ENCODE measurements at places on chromosomes 16 and 17. TPM values are rescaled to one million over a fixed set of nuclear protein-coding genes. Genes with fewer than 3 reads are reported as not detected.

CLEC18A gene
- 0.85 TPM for total RNA-seq

LCMT1 gene
- total RNA-seq = 44.8 TPM

- no peaks in the 10 kb centered on the region for H3K4me1 ChIP-seq
- H3K27ac ChIP-seq = no peak overlapping the region
- H3K4me3 ChIP-seq = no peak overlapping the region
- no peaks in the 10 kb centered on the region for H3K36me3 ChIP-seq
- no peak for DNase-seq
Observed at GRCh38 chr16:21646721-21647561, 5.5 kb downstream of the IGSF6 start.

- DNase-seq = no peak
- no peak overlapping the region for H3K4me3 ChIP-seq
- no peaks in the 10 kb centered on the region for H3K4me1 ChIP-seq
- no peaks in the 10 kb centered on the region for H3K27me3 ChIP-seq
- no peak overlapping the region for H3K27ac ChIP-seq
Observed at GRCh38 chr17:33240362-33240761, 52.7 kb downstream of the ASIC2 start.

DNA sequence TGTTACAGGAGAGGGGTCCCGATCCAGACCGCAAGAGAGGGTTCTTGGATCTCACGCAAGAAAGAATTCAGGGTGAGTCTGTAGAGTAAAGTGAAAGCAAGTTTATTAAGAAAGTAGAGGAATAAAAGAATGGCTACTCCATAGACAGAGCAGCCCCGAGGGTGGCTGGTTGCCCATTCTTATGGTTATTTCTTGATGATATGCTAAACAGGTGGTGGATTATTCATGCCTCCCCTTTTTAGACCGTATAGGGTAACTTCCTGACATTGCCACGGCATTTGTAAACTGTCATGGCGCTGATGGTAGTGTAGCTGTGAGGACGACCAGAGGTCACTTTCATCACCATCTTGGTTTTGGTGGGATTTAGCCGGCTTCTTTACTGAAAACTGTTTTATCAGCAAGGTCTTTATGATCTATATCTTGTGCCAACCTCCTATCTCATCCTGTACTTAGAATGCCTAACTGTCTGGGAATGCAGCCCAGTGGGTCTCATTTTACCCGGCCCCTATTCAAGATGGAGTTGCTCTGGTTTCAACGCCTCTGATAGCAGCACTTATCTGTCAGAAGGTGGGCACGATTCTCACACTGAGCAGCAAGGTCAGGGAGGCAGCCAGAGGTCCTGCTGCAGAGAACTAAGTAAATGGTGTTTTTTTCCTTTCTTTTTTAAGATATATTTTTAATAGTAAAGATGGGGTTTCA, 26.5 kb upstream of the XYLT2 start:
- no peak overlapping the region for H3K27ac ChIP-seq
- H3K4me1 ChIP-seq = no peaks in the 10 kb centered on the region
- no peaks in the 10 kb centered on the region for H3K27me3 ChIP-seq
- no peak overlapping the region for H3K4me3 ChIP-seq
- no peak for DNase-seq
- H3K36me3 ChIP-seq = no peaks in the 10 kb centered on the region

DNA sequence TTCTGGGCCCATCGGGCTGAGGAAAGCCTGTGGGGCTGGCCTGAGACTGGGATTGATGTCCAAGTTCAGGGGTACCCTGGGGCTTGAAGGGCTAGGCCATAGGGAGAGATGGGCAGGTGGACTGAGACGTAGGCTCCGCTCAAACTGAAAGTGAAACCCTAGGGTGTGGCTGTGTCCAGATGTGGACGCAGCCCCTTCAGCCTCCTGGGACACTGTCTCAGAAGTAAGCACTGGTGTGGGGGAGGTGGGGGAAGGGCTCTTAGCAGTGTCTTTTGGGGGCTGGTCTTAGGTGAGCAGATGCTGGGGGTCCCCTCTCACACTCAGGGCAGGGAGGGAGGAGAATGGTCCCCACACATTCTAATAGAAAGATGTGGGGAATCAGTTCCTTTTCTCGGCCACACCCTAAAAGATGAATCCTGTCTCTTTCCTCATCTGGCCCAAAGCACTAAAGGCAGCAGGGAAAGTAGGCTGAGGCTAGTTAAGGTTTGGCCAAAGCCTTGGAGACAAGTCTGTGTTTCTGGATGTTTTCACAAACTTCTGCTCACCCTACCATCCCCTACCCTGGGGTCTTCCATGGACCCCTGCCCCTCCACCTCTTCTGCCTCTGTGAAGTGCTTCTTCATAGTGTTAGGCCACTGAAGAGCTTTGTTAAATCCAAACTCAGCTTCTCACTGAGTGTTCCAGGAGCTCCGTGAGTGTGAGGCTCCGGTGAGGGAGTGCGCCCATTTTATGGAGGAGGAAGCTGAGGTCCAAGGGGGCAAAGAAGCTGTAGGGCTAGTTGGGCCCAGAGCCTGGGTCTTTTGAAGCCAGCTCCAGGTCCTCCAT, 5.6 kb downstream of the FMNL1 start:
- H3K36me3 ChIP-seq = no peaks in the 10 kb centered on the region
- H3K27ac ChIP-seq = peak overlapping the region; percentile 17
- H3K27me3 ChIP-seq = no peaks in the 10 kb centered on the region
- H3K4me3 ChIP-seq = no peak overlapping the region
- no peaks in the 10 kb centered on the region for H3K4me1 ChIP-seq
- peak; percentile 29 for DNase-seq
